ENCODE measurements at places on chromosomes 2 and 18.

- DNase-seq = no peak
Measured at GRCh38 chr2:200863782-200864175, 679 bp downstream of the CLK1 start.

DNA sequence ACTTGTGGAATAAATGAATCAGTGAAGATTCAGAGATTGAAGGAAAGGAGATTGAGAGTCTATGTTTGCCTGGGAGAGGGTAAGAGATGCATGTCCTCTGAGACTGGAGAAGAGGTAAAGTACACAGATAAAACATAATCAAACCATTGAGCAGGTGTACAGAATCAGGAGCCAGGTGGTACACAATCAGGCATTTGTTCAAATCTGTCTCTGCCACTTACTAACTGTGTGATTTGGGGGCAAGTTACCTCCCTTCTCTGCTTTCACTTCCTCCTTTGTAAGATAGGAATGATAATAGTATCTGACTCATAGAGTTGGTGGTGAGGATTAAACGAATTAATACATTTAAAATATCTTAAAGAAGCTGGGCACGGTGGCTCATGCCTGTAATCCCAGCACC, 94.0 kb downstream of the CDK15 start:
- DNase-seq = no peak

DNA sequence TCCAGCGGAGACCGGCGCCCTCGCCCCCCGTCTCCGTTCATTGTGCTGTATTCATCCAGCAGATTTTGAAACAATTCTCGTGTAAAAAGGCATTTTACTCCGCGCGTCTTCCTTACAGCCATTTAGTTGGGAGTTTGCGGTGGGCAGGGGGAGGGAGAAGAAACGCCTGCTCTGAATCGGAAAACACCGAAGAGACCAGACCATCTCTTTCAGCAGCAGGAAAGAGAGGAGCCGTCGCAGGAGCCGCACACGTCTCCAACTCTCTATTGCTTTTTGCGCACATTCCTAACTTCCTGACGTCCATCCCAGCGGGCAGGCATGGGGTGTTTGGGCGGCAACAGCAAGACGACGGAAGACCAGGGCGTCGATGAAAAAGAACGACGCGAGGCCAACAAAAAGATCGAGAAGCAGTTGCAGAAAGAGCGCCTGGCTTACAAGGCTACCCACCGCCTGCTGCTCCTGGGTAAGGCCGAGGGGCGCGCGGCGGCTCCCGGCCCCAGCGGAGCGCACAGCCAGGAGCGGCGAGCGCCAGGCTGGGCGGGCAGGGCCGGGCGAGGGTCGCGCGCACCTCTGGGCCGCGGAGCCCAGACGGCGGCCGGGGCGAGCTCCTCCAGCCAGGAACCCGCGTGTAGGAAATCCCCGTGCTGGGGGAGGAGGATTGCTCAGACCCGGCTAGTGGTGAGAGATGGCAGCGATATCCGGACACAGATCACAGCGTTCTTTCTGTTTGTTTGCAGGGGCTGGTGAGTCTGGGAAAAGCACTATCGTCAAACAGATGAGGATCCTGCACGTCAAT, 63.2 kb downstream of the GNAL start:
- DNase-seq = no peak

DNA sequence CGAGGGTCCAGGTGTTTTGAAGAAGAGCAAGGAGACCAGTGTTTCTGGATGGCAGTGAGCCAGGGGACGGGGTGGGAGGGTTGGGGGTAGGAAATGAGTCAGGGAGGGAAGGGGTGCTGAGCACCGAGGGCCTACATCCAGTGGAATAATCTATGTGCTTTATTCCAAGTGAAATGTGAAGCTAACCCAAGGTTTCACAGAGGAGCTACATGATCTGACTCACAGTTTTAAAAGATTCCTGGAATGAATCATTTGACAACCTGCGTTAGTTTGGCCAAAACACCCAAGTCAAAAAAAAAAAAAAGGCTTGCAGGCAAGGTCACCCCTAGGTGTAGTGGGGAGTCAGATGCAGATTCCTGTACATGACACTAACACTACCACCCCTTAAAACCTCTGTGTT, 419.7 kb upstream of the MEX3C start:
- DNase-seq = no peak

GRCh38 chr2:103335403-103335802, 573.6 kb downstream of the TMEM182 start:
- no peak for DNase-seq

GRCh38 chr2:103353774-103354173, 591.9 kb downstream of the TMEM182 start:
- no peak for DNase-seq

DNA sequence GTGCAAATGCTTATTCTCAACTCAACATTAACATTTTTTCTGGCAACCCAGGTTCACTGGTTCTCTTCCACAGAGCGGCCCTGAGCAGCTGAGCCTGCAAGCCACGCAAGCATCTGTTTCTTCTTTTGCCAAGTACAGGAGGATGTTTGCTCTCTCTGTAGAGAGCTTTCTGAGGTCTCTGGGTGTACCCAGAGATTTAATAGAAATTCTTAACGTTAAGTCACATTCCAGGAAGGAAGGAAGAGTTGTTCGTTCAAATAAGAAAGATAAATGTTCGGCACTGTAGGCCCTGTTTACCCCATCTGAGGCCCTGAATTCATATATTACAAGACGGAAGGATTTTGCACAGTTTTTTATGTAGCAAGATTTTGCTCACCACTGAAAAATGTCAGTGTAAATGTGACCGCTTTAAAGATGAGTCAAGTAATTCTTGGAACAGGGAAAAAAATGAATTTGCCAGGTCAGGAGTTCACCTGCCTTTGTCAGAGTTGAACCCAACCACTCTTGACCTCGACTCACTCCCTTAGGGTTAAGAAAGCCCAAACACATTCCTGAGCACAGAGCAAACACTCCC, 30.1 kb downstream of the KCTD18 start:
- no peak for DNase-seq

DNA sequence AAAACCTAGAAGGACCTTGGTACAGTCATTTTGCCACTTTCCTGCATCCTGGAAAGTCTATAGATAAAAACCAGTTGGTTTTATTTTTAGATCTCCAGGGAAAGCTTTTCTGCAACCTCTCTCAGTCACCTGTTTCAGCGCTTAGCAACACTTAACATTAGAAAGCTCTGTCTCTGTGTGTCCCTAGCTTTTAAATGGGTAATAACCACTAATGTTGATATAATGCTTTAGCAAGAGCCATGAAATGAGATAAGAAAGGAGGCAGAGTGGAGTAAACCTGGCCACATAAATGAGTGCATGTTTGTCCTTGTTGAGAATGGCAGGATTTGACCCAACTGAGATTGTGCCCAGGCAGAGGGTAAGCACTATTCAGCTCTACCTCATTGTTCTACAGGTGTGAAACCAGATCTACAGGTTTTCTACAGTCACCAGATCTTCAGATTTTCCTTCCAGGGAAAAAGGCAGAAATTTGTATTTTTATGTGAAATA, 44.8 kb downstream of the MARCHF4 start:
- no peak for DNase-seq

GRCh38 chr18:10661317-10661716, 135.5 kb downstream of the NAPG start:
- no peak for DNase-seq

DNA sequence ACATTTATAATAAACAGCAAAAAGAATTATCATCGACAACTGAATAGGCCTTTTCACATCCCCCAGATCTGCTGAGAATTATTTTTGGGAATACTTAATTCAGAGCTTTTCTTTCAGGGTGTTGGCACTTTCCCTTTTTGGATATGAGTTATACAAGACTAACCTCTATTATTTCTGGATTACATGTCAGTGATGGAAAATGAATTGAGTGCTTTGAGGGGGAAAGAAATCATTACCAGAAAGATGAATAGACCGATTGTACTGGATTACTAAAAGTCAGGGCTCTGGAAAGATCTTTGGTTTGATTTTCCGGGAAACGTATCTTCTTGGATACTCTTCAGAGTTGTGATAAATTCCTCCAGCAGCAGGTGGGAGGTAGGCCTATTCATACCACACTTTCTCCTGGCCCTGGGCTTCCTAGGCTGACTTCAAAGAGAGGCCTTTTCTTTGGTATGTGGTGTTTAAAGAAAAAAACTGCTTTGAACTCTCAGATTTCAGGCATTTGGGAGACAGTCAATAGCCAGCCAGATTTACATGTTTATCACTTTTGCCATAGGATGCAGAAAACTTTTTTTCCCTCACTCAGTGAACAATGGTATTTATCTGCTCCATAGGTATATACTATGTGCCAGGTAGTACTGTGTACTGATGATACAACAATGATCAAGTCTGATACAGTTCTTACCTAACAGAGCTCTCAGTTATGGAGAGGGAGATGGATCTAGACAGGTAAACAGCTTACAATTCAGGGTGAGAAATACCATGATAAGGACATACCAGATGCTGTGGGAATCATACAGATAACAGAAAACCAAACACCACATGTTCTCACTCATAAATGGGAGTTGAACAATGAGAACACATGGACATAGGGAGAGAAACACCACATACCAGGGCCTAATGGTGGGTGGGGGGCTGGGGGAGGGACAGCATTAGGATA, 63.3 kb upstream of the ACTR3 start:
- no peak for DNase-seq
